ENCODE measurements at places on chromosomes 12 and 14.
A peak's percentile ranks its signal among the peaks of the same experiment; 100 is the strongest.

DNA sequence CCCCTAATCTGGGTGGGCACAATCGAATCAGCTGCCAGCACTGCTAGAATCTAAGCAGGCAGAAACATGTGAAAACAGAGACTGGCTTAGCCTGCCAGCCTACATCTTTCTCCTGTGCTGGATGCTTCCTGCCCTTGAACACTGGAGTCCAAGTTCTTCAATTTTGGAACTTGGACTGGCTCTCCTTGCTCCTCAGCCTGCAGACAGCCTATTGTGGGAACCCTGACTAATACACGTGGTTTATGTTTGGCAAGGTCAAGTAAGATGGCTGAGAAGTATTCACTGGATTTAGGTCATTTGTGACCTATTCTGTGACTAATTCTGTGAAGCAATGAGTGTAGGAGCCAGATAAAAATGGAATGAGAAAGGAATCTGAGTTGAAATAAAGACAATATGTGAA is 11.0 kb downstream of the GPR135 start:
- DNase-seq, result no peak

- no peak for DNase-seq
Measured at GRCh38 chr12:64876388-64877071, 52.1 kb downstream of the TBC1D30 start.

GRCh38 chr12:80513211-80513610 is 69.2 kb downstream of the PTPRQ start:
- no peak for DNase-seq

- no peak for DNase-seq
Measured at GRCh38 chr14:65193916-65194590, 91.7 kb upstream of the MAX start.

DNA sequence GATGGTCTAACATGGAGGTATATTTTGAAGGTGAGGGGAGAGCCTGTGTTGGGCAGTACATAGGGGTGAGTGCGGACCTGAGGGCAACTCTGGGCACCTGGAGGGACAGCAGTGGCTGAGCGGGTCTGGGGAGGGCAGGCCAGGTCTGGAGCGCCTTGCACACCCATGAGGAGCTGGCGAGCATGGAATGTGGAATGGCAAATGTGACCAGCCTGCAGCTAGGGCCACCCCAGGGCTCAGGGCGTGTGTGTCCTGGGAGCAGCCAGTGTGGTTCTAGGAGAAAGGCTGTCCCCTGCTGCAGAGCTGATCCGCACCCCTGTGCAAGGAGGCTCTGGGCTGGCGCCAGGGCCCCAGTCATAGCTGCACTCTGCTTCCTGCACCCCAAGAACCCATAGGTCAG is 24.5 kb downstream of the BCL7A start:
- DNase-seq, result no peak

GRCh38 chr14:93201155-93201704 is 5.6 kb downstream of the GON7 start:
- no peak for DNase-seq

GRCh38 chr14:92513204-92513965 is at the start of gene RIN3:
TSS of gene RIN3 (plus strand) at chr14:92513781. CDS start at chr14:92513933, 152 bp downstream.
- peak; percentile 72 for DNase-seq

GRCh38 chr12:13472690-13473089 is 276.2 kb downstream of the EMP1 start:
- DNase-seq, result no peak

- DNase-seq, result no peak
Measured at GRCh38 chr14:59244581-59244980, 56.1 kb downstream of the DAAM1 start.

GRCh38 chr12:45959728-45960127 is 30.6 kb downstream of the SCAF11 start:
- no peak for DNase-seq

DNA sequence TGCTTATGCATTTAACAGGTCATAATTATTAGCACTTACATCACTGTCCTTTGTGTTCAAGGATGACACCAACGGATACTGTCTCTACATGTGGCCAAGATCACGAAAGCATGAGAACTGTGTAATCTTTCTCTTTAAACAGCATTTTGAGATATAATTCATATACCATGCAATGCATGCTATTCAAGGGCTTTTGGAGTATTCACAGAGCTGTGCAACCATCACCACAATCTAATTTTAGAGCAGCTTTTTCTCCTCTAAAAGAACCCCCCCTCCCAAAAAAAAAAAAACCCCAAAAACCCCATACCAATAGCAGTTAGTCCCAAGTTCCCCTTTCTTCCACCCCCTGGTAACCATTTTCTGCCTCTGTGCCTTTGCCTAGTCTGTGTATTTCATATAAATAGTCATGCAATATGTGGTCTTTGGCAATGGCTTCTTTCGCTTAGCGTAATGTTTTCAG is 60.6 kb downstream of the SPRING1 start:
- peak; percentile 78 for DNase-seq

GRCh38 chr14:68513137-68513536 is 279.7 kb downstream of the ZFP36L1 start:
- peak; percentile 32 for DNase-seq

GRCh38 chr12:94819011-94819410 is 168.7 kb upstream of the TMCC3 start:
- DNase-seq, result no peak

- DNase-seq, result peak; percentile 38
Measured at GRCh38 chr14:54722791-54723432, 156.0 kb downstream of the SAMD4A start.

DNA sequence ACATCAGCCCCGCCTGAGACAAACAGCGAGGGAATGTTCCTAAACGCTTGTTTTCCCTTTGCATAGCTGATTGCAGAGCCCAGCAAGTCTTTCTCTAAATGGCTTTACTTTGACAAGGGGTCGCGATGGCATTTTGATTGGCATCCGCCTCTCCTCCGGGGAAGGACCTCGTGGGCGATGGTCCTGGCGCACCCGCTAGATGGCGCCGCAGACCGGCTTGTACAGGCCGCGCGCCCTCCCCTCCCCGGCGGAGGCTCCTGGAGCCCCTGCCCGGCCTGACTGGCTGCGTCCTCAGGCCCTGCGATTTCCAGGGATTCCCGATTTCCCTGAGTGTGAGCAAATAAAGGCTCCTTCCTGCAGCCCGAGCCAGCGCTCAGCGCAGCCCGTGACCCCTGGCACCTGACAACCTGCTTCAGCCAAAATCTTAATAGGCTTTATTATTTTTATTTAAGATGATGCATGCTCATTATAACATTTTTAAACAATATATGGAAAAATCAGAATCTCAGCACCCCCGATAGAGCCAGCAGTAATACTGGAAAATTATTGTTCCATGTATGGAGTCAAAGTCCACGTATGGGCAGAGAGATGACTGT is 468.3 kb downstream of the AACS start:
- DNase-seq, result peak; percentile 2

DNA sequence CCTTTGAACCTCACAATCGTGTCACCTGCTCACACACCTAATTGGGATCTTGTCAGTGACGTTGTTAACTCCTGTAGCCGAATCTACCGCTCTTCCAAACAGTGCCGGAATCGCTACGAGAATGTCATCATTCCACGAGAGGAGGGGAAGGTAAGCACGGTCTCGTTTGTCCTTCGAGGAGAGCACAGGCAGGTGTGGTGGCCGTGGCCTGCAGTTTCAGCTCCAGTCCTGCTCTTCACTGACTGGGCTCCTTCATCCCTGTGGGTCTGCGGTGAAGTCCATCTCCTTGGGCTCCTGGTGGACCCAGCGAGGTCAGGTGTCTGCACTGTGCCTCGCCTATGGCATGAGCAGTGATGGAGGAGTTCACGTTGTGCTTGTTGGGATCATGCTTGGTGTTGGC is 96.0 kb downstream of the EP400 start:
- DNase-seq, result no peak

DNA sequence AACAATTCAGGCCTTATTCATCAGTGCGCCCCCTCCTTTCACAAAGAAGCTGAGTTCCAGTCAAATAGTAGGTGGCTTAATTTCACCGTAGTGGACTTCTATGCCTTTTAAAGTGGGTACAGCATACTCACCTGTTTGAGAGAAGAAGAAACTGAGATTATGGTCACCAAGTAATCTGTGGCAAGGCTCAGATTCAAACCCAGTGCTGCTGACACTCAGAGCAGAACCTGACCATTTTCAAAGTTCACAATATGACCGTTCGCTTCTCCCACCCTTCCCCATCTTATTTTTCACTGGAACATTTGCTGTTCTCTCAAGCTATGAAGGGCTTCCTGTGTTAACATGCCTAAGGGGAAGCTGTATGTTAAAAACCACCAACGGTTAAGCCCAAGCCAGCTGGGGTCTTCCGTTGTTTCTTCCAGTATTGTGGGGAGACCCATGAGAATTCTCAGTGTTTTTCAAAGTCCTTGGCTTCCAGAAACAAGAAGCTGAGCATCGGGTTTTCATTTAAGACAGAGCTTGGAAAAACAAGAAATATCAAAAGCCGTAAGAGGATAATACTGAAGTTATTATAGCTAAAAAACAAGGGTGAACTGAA is 6.1 kb upstream of the PSMA6 start:
- DNase-seq, result no peak

- DNase-seq, result peak; percentile 84
Measured at GRCh38 chr14:67413806-67414769, 2.1 kb upstream of the PLEK2 start.

GRCh38 chr12:47838286-47838931 is 18.7 kb upstream of the HDAC7 start:
- peak; percentile 27 for DNase-seq

- DNase-seq, result no peak
Measured at GRCh38 chr12:68447797-68448260, 115.7 kb upstream of the MDM1 start.

GRCh38 chr12:18071336-18071735 is 18.7 kb downstream of the RERGL start:
- DNase-seq, result no peak

DNA sequence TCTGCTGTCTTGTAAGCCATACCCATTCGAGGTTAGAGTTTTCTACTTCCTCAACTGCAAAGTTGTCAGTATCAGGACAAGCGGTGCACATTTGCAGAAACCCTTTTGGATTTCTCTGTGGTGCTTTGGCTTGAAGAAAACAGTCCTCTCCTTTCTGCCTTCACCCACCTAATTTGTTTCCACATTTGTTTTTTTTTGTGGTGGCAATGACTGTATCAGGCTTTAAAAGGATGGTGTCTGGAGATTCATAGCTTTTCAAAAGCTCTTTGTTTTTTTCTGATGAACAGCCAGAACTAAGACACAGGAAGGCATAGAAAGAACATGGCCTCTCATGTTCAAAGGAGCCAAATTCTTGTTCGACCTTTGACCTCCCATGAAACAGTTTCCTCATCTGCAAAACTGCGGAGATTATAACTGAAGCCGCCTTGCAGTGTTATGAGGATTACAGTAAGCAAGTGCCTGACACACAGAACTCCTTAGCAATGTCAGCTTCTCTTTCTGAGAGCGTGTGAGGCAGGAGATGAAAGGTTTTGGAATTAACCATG is 270.6 kb upstream of the TBX3 start:
- DNase-seq, result no peak

GRCh38 chr12:117587631-117588287 is 226.3 kb upstream of the NOS1 start:
- peak; percentile 41 for DNase-seq

DNA sequence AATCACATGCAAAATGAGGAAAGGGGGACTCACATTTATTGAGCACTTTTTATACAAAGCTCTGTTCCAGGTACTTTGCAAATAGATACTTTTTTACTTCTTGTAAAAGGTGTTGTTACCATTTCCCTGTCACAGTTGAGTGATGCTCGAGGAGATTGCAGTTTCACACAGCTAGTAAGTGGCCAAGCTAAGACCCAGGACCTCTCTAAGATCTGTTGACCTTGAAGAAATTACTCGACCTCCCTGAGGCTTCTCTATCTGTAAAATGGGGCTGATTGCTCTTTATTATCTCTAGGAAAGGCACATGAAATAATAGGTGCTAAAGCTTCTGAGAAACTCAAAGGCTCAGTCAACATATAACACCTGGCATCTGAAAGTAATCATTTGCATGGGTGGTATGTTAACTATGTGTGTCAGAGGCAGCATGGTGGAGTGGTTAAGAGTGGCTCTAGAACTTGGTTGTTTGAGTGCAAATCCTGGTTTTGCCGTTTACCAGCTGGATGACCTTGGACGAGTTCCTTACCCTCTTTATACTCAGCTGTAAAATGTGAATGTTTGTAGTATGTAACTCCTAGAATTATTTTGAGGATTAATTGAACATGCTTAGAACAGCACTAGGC is 41.5 kb downstream of the IFT81 start:
- no peak for DNase-seq

DNA sequence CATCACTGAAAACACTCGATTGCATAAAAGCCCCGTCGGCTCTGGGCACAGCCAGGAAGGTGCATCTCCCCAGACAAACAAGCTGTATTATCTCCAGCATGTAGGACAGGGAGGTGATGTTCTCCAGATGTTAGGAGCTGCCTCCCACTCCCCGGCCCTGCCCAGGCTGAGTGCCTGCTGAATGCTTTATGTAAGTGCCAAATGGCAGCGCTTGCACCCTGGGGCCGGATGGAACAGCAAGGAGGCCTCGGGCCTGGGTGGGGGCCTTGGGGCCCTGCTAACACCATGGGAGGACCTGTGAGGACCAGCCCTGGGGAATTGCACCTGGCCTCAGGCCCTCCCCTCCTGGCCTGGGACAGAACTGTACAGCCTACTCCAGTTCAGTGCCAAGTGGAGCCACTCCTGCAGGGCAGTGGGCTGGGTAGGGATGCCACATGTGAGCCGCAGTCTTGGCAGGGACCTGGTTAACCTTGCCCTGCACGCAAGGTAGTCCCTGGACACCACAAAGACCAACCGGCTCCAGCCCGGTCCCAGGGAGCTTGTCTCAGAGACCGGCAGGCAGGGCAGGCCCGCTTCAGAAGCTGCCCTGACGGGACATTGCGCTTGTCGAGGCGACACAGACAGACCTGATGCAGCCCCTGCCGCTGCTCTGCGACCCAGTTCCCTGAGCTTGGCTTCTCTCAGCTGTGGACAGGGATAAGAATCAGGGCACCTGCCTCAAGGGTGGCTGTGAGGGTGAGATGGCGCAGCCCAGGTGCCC is 35.3 kb upstream of the PPP1R13B start:
- no peak for DNase-seq

DNA sequence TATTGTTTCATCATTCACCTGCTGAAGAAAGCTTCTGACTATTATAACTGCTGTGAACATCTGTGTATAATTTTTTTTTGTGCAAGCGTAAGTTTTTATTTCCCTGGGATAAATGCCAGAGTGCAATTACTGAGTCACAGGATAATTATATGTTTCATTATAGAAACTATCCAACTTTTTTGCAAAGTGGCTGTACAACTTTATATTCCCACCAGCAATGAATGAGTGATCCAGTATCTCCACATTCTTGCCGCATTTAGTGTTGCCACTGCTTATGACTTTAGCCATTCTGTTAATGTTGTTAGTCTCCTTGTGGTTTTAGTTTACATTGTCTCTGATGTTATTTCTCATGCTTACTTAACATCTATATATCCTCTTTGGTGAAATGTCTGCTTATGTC is 88.1 kb upstream of the CCDC175 start:
- DNase-seq, result no peak

GRCh38 chr12:2638273-2639019 is 156.3 kb upstream of the FKBP4 start:
- DNase-seq, result no peak

DNA sequence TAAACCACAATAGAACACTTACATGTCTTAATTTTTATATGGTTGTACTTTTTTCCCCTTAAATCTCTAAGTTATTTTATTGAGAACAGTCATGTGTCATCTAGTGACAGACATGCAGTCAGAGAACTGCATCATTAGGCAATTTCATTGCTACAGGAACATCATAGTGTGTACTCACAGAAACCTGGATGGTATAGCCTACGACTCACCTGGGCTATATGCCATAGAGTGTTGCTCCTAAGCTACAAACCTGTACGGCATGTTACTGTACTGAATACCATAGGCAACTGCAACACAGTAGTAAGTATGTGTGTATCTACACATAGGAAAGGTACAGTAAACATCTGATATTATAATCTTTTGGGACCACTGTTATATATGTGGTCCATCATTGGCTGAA is 557.6 kb downstream of the PRKD1 start:
- no peak for DNase-seq

All from inflammatory macrophage (primary cell).